ENCODE measurements at places on chromosomes 5 and 9. TPM values are rescaled to one million over a fixed set of nuclear protein-coding genes. Genes with fewer than 3 reads are reported as not detected.

Gene CHSY3
- total RNA-seq, result 1.4 TPM

Gene PHF24
- total RNA-seq, result 0.35 TPM

Gene PNPLA7
- total RNA-seq, result 0.57 TPM

Gene GRXCR2
- not detected for total RNA-seq

Gene MARCOL
- total RNA-seq, result not detected

DNA sequence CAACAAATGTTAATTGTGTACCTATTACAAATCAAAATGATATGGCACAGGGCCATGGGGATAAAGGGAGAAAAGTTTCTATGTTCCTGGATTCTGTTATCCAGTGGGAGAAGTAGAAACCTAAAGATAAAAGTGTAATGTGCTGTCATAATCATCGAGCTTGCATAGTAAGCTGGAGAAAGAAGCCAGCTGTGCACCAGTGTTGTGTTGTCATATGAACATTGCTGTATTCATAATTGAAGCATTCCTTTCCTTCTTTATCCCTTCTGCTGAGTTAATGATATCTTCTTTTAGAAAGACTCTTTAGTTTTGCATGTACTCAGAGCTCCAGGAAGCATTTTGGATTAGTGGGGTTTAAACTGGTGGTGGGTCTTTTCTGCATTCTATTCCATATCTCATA is 39.5 kb downstream of the NTRK2 start:
- no peaks in the 10 kb centered on the region for H3K36me3 ChIP-seq
- no peaks in the 10 kb centered on the region for H3K27me3 ChIP-seq
- DNase-seq, result no peak
- H3K27ac ChIP-seq, result no peak overlapping the region

GRCh38 chr5:98968056-98968564 is 39.3 kb upstream of the CHD1 start:
- H3K4me3 ChIP-seq, result no peak overlapping the region
- peaks cover 2% of the 10 kb centered on the region for H3K4me1 ChIP-seq
- H3K36me3 ChIP-seq, result no peaks in the 10 kb centered on the region
- no peak overlapping the region for H3K27ac ChIP-seq

- H3K4me1 ChIP-seq, result no peaks in the 10 kb centered on the region
- H3K27ac ChIP-seq, result no peak overlapping the region
- H3K4me3 ChIP-seq, result no peak overlapping the region
- no peak for DNase-seq
- no peaks in the 10 kb centered on the region for H3K36me3 ChIP-seq
Measured at GRCh38 chr5:172612771-172613170, 28.3 kb upstream of the NEURL1B start.

DNA sequence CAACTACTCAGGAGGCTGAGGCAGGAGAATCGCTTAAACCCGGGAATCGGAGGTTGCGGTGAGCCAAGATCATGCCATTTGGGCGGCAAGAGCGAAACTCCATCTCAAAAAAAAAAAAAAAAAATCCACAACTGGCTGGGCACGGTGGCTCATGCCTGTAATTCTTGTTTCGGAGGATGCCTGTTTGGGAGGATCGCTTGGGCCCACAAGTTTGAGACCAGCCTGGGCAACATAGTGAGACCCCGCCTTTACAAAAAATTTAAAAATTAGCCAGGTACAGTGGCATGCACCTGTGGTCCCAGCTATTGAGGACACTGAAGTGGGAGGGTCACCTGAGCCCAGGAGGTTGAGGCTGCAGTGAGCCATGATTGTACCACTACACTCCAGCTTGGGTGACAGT is 1.9 kb upstream of the EIF4EBP3 start:
- H3K27me3 ChIP-seq, result no peaks in the 10 kb centered on the region
- no peaks in the 10 kb centered on the region for H3K4me1 ChIP-seq
- H3K27ac ChIP-seq, result no peak overlapping the region
- DNase-seq, result no peak
- H3K36me3 ChIP-seq, result peaks cover 41% of the 10 kb centered on the region

GRCh38 chr5:102623329-102624065 is 124.7 kb upstream of the SLCO6A1 start:
- H3K27ac ChIP-seq, result no peak overlapping the region
- DNase-seq, result no peak
- no peaks in the 10 kb centered on the region for H3K4me1 ChIP-seq
- H3K4me3 ChIP-seq, result no peak overlapping the region
- no peaks in the 10 kb centered on the region for H3K36me3 ChIP-seq

DNA sequence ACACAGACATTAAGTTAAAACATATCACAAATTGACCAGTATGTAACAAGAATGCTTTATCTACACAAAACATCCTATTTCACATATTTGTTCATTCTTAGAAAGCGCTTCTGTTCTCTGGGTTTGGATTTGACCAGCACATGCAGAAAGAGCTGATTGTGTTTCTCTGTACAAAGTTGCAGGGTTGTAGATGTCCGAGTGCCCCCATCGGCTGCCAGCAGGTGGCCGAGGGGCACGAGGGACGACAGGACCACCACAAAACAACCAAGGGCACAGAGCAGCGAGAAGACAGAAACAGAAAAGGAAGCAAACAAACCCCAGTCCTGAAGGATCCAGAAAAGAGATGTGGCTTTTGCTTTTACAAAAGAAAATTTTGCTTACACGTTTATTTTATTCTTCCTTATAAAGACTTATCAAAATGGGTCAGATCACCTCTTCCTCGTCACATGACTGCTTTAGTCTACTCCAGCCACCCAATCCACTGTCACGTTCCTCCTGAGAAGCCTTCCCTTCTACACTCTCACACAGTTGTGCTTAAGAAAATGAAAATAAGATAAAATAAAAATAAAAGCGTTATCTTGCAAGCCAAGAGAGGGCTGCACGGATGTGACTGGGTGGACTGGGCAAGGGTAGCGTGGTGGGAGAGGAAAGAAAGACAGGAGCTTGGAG is 9.5 kb downstream of the OTP start:
- peaks cover 16% of the 10 kb centered on the region for H3K4me1 ChIP-seq
- peak; percentile 46 for DNase-seq
- no peak overlapping the region for H3K27ac ChIP-seq

DNA sequence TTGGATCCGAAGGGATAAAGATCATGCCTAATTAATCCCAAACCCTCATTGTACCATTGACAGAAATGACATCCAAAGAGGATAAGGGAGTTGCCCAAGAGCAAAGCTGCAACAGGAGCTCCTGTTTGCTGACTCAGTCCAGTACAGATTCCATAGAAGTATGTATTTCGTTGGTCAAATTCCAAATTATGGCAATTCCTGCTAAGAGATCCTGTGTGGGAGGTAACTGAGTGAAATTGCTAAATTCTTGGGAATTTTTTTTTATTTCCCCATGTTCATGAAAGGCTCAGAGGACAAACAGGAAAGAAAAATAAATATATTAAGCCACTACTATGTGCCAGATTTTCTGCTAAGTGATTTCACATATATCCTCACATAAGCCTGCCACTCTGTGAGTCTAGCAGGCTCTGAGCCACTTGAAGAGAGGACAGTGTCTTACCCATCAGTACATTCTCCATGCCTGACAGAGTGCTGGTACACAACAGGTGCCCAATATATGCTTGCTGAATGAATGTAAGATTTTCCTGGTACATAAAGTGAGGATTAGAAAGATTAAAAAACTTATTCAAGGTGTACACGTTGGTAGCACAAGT is 132.7 kb downstream of the GLIS3 start:
- no peak overlapping the region for H3K4me3 ChIP-seq
- no peaks in the 10 kb centered on the region for H3K36me3 ChIP-seq
- H3K27me3 ChIP-seq, result no peaks in the 10 kb centered on the region
- DNase-seq, result no peak

All from H1 (cell line).